ENCODE measurements at places on chromosomes 5 and 9.

DNA sequence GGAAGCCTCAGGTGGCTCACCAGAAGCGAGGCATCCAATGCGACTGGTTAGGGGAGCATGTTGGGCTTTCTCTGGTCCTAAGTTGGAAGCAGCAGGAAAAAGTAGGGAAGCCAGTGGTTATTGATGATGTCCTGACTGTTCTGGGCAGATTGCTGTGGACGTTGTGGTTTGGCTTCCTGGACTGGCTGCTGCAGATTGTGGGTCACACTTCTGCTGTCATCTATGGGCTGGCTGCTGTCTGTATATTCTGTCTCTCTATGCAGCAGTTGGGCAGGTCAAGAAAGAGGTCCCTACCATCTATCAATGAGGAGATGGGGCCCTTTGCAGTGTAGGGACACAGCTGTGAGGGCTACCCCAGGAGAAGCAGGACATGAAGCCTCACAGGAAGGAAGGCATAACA is 13.5 kb upstream of the MARCHF6 start:
- DNase-seq = no peak

DNA sequence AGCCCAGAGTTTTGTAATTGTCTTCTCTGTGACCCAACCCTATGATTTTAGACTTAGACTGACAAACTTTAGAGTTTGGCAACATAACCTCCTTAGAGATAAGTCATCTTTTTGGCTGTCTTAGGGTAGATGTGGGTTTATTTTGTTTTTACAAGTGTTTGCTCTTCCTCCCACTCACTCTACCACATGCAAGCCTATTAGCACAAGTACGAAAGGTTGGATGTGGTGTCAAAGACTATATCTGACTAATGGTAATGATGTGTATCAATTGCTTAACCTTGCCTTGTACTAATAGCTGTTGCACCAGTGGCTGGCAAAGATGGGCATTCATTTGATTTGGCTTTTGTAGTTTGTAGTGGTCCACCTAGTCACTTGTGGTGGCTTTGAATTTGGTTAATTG is 46.5 kb downstream of the SLC25A46 start:
- peak; percentile 59 for DNase-seq

GRCh38 chr9:137620048-137620405 is 1.2 kb downstream of the EHMT1 start:
- no peak for DNase-seq

GRCh38 chr9:135156525-135157510 is 69.3 kb downstream of the OLFM1 start:
- DNase-seq = no peak

DNA sequence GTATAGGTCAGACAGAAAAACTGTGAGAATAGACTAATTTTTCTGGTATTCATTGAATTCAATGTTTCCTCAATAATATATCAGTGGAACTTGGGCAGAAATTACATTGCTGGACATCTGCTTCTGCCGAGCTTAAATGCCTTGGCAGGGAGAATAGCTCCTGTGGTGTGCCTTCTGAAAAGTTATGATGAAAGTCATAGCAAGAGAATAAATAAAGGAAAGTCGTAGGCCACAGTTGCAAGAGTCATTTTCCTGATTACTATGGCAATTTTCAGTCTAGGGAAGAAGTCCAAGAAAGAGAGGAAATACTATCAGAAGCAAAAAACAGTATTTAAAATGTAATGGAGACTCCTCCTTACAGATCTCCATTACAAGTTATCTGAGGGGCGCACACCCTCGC is 1596.1 kb upstream of the WWC1 start:
- peak; percentile 20 for DNase-seq

GRCh38 chr9:78026947-78027346 is 4.7 kb downstream of the GNAQ start:
- no peak for DNase-seq

DNA sequence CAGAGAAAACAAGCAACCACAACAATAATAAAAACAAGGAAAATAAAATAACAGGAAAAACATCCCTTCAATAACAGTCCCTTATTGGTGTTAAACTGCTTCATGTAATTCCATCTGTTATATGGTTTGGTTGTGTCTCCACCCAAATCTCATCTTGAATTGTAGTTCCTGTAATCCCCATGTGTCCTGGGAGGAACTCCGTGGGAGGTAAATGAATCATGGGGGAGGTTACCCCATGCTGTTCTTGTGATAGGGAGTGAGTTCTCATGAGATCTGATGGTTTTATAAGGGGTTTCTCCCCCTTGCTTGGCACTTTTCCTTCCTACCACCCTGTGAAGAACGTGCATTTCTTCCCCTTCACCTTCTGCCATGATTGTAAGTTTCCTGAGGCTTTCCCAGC is 369.8 kb downstream of the TMEM232 start:
- no peak for DNase-seq

- no peak for DNase-seq
These were observed 5.7 kb upstream of the TRAF1 start for GRCh38 chr9:120932086-120932823.

- no peak for DNase-seq
These were observed 21.4 kb downstream of the GOLGA2 start for GRCh38 chr9:128254362-128254761.

- no peak for DNase-seq
These were observed 286.5 kb downstream of the MAST4 start for GRCh38 chr5:66882606-66883227.

- no peak for DNase-seq
These were observed 4.8 kb downstream of the ECSCR start for GRCh38 chr5:139457653-139458306.

- DNase-seq = no peak
These were observed 525.1 kb downstream of the TAF11L14 start for GRCh38 chr5:18159331-18159730.

DNA sequence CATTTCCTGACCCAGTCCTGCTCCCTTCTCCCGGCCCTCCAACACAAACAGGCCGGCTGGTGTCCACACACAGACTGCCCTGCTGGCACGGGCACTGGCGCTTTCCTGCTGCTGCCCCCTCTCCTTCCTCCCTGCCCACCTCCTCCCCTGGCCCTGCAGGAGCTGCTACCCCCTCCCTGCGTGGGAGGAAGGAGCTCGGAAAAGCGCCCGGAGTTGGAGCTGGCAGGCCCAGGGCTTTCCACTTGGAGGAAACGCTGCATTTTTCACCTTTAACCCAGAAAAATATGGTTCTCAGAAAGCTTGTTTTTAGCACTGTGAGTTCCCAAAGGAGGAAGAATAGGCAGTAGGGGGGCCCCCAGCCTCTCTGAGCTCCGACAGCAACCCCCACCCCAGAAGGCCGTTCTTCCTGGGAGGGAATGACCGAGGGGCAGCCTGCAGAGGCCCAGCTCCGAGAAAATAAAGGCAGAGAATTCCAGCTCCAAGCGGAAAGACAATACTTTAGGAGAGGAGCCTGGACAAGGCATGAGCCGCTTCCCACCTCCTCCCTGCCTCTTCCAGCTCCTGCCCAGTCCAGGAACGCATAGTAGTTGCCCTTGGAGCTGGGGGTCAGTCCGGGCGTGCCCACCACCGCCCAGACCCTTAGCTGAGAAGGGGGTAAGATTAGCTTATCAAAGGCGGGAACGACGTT is 88.9 kb downstream of the LIFR start:
- DNase-seq = peak; percentile 52

GRCh38 chr9:2320114-2320513 is 301.5 kb upstream of the VLDLR start:
- no peak for DNase-seq

GRCh38 chr5:66863243-66864170 is 267.3 kb downstream of the MAST4 start:
- DNase-seq = no peak

DNA sequence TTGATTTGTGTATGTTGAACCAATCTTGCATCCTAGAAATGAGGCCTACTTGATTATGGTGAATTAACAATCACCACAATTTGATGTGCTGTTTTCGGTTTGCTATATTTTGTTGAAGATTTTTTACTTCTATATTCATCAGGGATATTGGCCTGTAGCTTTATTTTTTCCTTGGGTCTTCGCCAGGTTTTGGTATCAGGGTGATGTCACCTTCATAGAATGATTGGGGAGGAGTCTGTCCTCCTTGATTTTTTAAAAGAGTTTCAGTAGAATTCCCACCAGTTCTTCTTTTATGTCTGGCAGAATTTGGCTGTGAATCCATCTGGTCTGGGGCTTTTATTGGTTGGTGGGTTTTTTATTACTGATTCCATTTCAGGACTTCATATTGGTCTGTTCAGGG is 115.2 kb downstream of the CPLANE1 start:
- DNase-seq = no peak
